ENCODE measurements at places on chromosomes 7 and 10.

DNA sequence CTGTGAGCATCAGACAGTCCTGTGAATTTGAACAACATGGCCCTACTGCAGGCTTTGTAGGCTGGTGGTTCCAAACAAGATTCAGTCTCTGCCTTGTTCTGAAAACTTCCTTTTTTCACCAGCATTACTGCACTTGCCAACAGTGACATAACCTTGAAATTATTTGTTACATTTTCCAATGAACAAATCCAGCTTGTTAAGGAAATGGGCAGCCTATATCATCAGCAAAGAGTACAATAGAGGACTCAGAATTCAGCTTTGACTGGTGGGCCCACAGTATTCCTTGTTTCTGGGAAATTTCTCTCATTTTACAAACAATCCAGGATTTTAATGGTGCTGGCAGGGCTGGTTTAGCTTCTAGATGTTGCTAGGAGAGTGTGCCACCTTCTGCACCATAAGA is 703.7 kb upstream of the FZD8 start:
- DNase-seq: no peak

DNA sequence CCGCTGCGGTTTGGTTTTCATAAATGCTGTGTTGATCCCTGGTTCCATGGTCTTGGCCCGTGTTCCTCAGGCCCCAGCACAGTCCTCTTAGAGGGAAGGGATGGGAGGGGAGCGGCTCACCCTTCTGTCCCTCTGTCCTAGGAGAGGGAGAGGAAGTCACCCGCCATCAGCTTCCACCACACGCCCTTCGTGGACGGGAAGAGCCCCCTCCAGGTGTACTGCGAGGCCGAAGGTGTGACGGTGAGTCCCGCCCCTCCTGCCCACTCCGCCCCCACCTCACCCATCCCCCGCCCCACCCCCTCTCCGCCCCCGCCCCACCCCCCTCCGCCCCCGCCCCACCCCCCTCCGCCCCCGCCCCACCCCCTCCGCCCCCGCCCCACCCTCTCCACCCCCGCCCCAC is 37.5 kb upstream of the DPYSL4 start:
- DNase-seq: no peak

GRCh38 chr7:18547509-18548187 is 52.1 kb downstream of the HDAC9 start:
- DNase-seq: no peak

DNA sequence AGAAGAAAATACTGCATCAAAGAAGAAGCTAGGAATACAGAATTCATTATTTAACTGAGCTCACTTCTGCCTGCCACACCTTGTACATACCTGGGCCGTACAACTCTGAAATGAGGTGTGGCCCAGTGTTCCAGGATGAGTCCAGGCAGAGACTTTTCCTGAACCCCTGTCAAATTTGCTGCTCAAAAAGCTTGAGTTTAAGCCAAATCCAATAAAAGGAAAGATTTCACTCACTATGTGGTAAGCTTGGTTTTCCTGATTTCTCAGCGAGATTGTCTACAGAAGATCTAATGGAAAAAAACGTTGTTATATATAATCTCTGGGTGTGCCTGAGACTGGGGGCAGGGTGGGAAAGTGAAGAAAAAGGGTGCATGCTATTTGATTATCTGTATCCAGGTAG is 72.1 kb upstream of the EGFR start:
- DNase-seq: no peak

GRCh38 chr7:28211006-28211405 is 30.4 kb upstream of the JAZF1 start:
- no peak for DNase-seq

DNA sequence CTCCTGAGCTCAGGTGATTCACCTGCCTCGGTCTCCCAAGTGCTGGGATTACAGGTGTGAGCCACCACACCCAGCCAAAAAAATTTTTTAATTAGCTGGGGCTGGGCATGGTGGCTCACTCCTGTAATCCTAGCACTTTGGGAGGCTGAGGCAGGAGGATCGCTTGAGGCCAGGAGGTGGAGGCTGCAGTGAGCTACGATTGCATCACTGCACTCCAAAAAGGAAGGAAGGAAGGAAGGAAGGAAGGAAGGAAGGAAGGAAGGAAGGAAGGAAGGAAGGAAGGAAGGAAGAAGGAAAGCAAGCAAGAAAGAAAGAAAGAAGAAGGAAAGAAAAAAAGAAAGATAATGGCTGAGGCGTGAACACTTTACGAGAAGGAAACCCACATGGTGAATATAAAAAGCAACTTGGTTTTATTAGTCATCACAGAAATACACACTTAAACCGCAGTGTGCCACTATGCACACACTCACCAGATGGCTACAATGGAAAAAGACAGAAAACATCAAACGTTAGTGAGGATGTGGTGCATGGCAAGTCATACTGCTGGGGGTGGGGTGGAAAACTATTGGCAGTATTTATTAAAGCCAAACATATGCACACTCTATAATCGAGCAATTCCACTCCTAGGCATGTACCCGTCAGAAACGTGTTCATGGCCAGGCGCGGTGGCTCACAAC is 4.4 kb upstream of the CCL26 start:
- DNase-seq: no peak

- DNase-seq: no peak
These were observed 10.5 kb downstream of the STYXL1 start for GRCh38 chr7:76037310-76037709.

GRCh38 chr7:43318188-43318770 is 205.8 kb downstream of the HECW1 start:
- no peak for DNase-seq

DNA sequence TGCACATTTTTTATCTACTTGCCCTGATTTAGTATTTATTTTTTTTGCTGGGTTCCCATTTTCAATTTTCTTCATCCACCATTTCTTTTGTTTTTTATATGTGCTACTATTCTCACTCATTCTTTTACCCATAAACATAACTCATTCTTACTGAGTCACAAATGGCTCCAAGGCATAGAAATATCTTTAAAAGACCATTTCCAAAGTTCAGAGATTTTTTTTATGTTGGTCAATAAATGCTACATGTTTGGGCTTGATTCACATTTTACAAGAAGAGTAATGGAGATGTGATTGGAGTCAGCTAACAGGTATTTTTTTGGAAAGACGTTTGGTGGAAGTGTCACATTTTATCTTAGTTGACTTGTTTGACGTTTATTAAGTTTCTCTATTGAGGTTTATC is 1303.2 kb upstream of the LRRTM3 start:
- DNase-seq: no peak

- DNase-seq: no peak
These were observed 19.7 kb downstream of the TRUB1 start for GRCh38 chr10:114957673-114958072.

- no peak for DNase-seq
These were observed 299.4 kb downstream of the SNX13 start for GRCh38 chr7:17640730-17641377.

GRCh38 chr7:123028339-123028738 is 32.8 kb upstream of the TAS2R16 start:
- no peak for DNase-seq

GRCh38 chr7:88317422-88317821 is 10.7 kb upstream of the STEAP4 start:
- no peak for DNase-seq

DNA sequence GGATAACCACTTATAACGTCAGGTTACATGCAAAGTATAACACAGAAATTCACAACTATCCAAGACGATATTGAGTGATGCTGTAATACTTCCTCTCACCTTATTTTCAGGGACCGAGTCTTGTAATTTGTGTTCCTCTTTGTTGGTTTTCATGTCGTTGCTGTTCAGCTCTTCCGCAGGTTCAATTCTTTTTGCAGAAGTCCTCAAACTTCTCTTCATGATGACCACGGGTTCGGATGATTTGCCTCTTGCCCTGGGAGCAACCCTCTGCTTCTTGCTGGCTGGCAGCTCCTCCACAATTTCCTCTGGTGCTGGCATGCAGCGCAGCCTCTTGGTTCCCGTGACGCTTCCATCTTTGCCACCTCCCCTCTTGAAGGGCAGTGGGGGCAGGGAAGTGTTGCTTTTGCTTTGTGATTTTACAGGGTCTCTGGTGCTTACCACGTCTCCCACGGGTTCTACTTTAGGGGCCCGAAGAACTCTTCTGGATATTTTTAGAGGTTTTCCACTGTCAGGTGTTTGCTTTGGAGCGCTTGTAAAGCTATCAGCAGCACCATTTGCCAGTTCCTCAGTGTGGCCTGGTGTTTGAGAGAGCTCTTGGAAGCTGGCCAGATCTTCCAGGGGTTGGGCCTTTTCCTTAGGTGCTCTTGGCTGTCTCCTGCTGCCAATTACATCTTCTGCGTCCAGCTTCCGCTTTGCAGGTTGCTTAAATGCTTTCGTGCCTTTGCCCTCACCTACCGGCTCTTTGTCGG is 23.6 kb downstream of the MKI67 start:
- no peak for DNase-seq

- DNase-seq: no peak
These were observed 87.3 kb upstream of the INSIG1 start for GRCh38 chr7:155210356-155210755.

DNA sequence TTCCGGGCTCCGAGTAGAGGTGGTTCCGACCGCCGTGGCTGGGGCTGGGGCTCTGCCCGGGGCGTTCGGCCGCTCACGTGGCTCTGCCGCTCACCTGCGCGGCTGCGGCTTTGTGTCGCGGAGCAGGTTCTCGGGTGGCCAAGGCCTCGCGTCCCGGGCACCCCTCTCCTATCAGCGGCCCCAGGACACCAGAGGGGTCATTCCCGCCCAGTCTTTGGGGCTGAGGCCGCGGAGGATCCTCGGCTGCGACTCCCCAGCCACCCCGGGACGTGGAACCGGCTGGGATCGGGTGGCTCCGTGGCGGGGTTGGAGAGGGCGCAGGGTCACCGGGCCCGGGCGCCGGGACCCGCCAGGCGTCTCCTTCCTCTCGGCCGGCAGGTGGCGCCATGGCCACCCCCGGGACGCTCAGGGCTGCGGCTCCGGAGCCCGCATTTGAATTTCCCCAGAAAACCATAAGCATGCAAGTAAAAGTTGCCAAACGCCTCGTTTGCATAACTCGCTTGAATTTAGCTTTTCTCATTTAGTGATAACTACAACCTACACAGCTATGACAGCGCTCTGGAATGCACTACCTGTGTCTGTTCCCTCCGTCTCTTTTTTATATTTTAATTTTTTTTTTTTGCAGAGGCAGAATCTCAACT is 1.2 kb downstream of the COL26A1 start:
- no peak for DNase-seq

DNA sequence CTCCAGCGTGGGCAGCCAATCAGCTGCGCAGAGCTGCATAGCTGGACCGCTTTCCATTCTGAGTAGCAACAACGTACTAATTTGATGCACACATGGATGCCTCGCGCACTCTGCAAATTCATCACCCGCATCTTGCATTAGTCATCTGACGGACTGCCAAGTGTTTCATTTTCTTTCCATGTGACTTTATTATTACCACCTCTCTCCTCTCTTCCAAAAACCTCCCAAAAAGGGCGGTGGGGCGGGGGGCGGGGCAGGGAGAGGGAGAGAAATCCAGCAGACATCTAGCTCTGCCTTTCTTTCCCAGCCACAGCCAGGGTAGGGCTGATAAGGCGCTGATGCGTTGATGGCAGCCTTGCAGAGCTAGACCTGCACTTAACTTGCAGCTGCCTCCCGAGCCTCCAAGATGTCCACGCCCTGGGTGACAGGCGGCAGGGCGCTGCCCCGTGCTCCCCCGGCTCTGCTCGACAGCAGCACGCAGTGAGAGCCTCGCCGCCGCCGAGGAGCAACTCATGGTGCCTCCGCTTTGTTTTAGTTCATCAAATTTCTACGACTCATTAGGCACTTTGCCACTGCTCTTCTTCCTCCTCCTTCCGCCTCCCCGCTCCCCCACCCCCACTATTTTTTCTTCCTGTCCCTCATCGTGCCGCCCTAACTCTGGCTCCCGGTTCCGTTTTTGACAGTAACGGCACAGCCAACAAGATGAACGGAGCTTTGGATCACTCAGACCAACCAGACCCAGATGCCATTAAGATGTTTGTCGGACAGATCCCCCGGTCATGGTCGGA is 147.3 kb downstream of the CELF2 start:
- DNase-seq: no peak

GRCh38 chr7:69800495-69800894 is 202.2 kb downstream of the AUTS2 start:
- no peak for DNase-seq

DNA sequence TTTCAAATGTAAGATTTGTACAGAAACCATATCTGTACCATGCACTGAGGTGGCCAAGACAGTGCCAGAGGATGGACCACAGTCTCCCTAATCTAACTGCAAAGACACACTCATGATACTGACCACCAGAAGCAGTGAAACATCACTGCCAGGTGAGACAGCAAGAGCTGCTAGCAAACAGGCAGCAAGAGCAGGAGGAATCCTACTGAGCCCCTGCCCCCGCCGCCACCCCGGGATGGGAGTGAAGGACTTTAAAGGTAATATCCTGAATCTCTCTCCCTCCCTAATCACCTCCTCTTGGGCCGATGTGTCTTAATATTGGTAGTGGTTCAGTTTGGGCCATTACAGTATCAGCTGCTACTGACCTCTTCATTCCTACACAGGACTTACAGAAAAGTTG is 144.3 kb downstream of the XPNPEP1 start:
- DNase-seq: no peak

GRCh38 chr7:444606-445005 is 75.0 kb downstream of the PDGFA start:
- DNase-seq: no peak

DNA sequence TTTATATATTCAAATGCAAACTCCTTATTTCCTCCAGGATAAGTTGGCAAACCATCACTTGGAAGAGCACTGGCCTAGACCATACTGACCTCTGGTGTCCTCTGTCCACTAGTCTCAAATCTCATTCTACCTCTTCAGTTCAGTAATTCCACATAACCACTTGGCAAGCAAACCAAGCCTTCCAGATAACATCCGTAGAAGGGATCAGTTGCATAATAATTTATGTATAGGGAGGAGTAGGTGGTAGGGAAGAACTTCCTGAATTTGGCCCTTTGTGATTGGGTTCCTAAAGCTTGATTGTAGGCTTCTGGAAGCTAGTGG is 55.0 kb downstream of the WAC start:
- DNase-seq: no peak

GRCh38 chr7:128190051-128190647 is 50.9 kb upstream of the LEP start:
- DNase-seq: no peak

GRCh38 chr7:101395376-101395775 is 32.7 kb downstream of the COL26A1 start:
- no peak for DNase-seq

GRCh38 chr7:150896562-150897209 is 44.4 kb downstream of the AOC1 start:
- DNase-seq: no peak

All from glomerular endothelial cell (primary cell).